Stimulated activated CD4-positive, alpha-beta T cell treated with anti-CD3 and anti-CD28 coated beads, Interleukin-1b, Interleukin-23, amount 100 ng/mL, for 1 hour (primary cell): ENCODE measurements at places on chromosomes 13 and 19.
A peak's percentile ranks its signal among the peaks of the same experiment; 100 is the strongest.

DNA sequence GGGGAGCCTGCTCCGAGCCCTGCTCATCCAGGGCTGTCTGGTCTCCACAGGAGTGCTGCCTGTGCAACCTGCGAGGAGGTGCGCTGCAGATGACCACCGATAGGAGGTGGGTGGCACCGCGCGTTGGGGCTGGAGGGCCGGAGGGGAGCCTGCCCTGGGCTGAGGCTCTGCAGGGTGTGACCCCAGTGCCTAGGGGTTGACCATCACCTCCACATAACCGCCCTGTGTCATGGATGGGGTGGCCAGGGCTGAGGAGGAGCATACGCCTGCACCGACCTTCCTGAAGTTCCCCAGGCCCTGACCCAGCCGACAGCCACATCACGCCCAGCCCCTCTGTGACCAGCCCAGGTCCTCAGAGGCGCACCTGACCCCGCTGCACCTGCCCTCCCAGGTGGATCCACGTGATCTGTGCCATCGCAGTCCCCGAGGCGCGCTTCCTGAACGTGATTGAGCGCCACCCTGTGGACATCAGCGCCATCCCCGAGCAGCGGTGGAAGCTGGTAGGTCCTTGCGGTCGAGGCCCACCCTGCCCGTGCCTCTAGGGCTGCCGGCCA lies 168.7 kb downstream of the KDM4B start:
- DNase-seq = no peak

- peak; percentile 9 for DNase-seq
Measured at GRCh38 chr13:36736119-36736726, 62.4 kb downstream of the SERTM1 start.

DNA sequence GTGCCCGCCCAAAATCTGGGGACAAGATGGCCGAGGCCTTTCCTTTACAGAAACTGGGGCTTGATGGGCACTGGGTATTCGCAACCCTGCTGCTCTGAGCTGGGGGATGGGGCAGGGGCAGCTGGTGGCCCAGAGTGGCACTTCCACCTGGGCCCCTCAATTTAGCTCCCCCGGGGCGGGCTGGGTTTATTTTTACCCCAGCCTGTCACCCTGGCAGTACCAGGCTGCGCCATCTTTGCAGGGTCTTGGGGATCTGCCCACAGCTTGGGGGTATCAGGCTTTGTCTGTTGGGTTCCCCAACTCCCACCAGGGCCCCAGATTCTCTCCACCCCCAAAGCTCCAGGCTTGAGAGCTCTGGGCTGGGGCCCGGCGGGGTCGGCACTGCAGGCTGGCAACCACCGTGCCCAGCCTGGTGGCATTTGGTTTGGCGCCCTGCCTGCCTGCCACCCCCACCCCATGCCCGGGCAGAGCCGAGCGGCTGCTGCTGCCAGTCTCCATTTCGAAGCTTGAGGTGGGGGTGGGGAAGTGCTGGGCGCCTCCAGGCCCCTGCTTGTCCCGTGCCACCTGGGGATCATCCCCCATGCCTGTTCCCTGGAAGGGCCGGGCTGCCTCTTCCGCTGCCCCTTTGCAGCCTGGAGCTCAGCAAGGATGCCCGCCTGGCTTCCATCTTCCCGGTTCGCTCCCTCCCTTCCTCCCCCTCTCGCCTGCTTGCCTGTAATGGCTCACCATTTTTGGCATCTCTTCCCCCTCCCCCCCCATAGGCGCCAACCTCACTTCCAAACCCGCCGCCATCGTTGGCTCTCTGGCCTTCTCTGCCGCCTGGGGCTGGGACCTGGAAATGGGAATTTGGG lies 11.4 kb downstream of the NFIX start:
- DNase-seq = no peak

DNA sequence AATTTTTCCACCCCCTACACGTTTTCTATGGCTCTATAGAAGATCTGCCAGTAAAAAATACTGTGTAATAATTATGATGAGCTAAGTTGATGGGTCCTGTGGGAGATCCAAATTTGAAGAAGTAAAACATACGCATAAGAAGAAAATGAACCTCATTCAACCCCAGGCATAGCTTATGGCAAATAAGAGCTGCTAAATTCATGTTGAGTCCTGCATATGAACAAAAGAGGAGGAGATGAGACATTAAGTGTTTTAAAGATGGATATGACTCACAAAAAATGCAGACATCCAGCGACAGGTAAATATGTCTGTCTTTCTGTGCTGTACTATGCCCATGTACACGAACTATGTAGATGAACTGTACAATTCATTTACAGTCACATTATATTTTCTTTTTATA lies 101.9 kb downstream of the LIG4 start:
- no peak for DNase-seq

- no peak for DNase-seq
Measured at GRCh38 chr13:50444726-50445125, 398.8 kb downstream of the DLEU7 start.

- DNase-seq = no peak
Measured at GRCh38 chr13:102138635-102139190, 263.1 kb downstream of the FGF14 start.

DNA sequence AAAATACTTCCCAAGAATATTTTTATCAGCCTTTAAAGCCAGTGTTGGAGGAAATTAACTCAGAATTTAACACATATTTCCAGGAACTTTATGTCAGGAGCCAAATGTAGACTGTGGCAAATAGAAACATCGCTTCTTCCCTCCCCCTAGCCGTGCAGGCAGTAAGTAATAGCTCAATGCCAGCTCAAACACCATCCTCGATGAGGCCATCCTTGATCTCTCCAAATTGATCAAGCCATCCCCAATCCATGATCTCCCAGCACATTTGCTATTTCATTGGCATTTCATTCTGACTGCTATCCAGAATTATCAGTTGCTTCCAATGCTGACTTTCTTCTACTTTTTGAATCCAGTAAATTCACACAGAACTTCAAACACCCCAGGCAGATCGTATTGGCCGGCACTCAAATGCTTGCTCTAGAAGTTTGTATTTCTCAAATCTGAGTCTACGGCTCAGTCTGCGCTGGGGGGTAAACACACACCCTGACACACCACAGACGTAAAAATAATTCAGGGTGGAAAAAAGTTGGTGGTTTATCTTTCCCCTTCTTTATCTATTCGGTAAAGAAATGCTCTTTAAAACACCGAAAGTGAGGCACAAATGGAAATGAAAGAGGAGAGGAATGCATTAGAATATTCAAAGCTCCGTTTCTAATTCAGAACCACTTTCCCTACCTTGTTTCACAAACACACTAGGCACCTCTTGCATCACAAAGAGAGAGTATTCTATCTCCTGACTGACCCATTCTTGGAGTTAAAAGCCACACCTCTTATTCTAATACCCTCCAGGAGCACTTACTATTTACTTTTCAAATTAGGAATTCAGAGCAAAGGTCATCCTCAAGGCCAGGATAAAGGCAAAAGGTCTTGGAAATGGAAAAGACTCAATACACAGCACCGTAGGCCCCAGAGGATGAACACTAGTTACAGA lies 991 bp downstream of the OBI1 start:
- DNase-seq = no peak

DNA sequence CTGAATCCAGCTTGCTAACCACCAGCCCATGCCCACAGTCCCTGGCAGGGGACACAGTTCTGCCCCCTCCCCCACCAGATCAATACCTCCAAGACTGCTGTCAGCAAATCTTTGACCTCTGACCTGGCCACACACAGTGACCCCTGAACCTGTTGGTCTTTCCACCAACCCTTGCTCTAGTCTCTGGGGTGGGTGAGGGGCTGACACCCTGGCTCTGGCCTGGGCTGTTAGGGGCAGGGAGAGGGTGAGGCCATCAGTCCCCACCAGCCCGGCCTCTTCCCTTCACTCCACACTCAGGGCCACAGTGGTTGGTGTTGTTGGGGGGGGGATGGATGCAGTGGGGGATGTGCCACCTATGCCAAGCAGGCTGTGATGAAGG lies 21.8 kb upstream of the SLC7A10 start:
- DNase-seq = no peak

- no peak for DNase-seq
Measured at GRCh38 chr19:53971673-53972072, 8.9 kb downstream of the CACNG8 start.

DNA sequence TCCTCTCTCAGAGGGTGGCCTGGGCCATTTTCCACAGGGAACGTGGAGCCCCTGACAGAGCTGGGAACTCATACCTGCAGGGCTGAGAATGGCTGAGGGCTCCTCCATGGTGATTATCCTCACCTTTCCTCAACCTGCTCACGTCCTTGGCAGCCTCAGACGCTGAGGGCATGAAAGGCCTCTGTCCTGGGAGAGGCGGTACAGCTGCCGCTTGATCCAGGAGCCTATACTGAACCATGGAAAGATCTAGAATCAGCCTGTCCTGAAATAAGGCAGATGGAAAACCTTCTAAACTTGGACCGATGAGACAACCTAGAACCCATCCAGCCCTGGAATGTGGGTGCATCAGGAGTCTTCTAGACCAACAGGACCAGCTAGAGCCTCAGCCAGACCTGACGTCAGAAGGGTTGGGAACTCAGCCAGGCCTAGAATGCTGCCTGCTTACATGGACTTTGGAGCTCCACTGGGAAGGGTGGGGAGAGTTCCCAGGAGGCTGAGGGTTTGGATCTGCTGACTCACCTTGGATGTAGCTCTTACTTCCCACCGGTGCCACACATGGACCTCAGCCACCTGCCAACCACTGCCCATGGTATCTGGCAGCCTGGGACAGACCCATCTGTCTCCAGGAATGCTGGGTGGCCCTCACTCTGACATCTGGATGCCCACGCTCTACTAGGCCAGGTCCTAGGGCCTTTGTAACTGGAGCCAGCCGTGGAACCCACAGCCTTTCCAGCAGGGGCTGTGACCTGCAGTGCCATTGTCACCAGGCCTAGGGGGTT lies 7.5 kb downstream of the KCTD15 start:
- no peak for DNase-seq

DNA sequence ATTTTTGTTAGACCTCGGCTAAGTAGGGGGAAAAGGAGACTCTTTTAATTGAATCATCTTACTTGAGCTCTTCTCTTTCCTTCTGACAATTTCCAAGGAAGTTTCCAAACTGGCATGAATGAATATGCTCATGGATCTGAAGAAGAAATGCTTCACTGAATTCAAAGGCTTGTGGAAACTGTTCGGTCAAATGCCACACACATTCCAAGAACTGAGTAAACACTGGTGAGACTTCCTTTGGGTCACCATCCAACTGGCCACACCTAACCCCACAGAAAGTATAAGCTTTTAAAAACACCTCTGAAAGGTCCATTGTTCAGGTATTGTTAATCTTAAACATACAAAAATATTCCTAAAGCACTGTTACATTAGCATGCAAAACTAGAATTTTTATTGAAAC lies 33.6 kb downstream of the MTMR6 start:
- DNase-seq = no peak

GRCh38 chr19:16794456-16795441 lies 34.4 kb upstream of the SIN3B start:
- DNase-seq = no peak

DNA sequence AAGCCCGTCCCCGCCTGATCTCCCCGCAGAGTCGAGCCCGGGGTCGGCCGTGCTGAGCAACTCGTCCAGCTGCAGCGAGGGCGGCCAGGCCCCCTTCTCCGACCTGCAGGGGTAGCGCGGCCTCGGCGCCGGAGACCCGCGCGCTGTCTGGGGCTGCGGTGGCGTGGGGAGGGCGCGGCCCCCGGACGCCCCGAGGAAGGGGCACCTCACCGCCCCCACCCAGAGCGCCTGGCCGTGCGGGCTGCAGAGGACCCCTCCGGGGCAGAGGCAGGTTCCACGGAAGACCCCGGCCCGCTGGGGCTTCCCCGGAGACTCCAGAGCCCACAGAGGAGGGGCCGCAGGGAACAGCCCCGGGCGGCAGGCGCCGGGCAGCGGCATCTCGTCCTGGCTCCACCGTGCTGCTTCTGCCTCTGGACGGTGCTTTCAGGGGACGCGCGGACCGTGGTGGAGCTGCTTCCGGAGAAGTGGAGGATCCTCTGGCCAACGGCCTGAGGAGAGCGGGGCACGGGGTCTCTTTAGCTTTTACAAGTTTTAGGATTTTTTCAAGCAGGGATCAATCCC lies 8.8 kb upstream of the F7 start:
- no peak for DNase-seq

DNA sequence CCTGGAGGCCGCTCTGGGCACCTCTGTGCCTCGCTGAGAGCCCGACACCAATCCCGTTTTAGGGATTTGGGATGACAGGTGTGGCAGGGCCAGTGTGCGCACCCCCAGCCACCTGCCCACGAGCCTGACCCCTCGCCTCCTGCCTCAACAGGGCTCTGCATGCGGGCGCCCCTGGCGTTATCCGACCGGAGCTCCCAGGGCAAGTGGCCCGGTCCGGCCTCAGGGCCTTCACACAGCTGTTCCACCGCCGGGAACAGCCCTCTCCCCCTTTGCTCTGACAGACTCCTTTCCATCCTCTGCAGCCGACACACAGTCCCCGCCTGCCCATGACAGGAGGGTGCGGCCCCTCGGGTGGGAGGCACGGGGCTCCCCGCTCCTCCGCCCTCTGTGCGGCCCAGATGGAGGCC lies 7.1 kb upstream of the WDR18 start:
- DNase-seq = no peak

DNA sequence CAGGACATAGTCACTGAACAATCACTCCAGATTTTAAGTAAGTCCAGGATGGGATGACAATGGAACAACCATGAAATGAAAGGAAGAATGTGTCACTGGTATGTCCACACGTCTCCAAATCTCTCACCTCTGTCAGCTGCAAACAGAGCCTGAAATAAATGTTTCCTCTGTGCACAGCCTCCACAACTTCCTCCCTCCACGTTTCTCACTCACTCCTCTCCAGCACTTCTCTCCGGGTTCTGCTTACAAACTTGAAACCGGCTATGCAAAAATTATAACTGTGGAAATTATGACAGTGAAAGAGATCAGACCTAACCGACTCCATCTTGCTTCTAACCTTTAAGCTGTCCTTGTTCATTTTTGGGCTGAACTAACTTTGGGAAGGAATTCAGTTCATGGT lies 35.0 kb upstream of the ALOX5AP start:
- no peak for DNase-seq

DNA sequence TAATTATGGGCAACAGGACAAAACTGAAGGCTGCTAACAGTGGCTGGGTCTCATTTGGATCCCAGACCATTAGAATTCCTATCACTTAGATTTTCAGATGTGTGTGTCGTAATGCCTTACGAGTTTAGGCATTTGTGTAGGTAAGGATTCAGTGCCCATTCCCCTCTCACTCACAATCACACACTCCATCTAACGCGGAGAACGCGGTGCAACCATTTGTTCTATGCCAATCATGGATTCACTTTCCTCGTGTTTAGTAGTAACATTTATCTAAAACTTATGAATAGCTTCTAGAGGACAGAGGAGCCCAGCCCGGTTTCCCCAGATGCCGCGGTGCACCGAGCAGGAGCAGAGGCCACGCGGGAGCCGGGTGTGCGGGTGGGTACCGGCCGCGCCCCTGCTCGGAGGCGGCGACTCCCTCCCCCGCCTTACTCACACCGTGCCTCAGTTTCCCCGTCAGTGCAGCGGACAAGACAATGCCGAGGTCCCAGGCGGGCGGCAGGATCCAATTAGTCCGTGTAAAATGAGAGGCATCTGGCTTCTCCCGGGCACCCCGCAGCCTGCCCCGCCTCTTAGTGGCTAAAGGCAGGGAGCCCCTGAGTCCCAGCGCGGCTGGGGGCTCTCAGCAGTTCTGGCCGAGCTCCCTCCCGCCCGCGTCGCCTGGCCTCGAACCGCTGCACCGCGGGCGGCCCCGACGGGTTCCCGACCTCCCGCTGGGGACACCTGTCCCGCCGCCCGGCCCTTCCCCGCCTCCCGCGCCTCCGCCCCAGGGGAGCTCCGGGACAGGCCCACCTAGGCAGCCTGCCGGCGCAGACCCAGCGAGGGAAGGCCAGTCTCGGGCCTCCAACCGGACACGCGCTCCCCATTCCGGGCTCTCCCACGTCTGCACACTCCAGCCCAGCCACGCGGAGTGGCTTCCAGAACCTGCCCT lies 5.9 kb upstream of the C1QTNF9B start:
- no peak for DNase-seq

- no peak for DNase-seq
Measured at GRCh38 chr13:102817907-102818306, 19.0 kb downstream of the BIVM start.
